ENCODE measurements at places on chromosomes 7 and 10. TPM values are rescaled to one million over a fixed set of nuclear protein-coding genes. Genes with fewer than 3 reads are reported as not detected.

GRCh38 chr10:51377932-51378599 lies 303.8 kb downstream of the PRKG1 start:
- H3K36me3 ChIP-seq: no peaks in the 10 kb centered on the region
- no peaks in the 10 kb centered on the region for H3K27me3 ChIP-seq
- no peak overlapping the region for H3K27ac ChIP-seq
- no peak for DNase-seq
- H3K4me1 ChIP-seq: no peaks in the 10 kb centered on the region
- H3K4me3 ChIP-seq: no peak overlapping the region

DNA sequence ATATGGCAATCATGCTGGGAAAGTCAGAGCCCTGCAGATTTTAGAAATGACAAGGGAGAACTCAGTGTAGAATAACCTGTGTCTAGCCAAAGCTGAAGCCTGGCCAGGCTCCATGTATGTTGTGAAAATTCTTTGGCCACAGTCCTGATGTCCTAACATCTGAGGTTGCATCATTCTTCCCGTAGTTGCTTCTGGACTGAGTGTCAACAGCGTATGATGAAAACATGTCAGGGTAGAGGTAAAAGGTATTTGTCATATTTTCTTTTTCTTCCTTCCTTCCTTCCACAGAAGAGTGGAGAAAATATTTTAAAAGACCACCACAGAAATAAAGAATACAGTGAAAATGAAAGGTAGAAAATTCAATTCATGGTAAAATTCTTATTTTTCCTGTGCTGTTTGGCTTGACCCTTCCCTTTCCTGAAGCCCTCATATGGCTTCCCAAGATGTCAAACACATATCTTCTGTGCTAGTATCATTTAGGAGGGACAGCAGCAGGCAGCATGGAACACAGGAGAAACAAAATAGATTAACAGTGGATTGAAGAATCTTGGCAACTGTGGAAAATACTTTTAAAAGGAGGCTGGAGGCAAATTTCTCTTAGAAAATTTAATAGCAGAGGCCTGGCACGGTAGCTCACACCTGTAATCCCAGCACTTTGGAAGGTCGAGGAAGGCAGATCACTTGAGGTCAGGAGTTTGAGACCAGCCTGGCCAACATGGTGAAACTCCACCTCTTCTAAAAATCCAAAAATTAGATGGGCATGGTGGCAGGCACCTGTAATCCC lies 18.9 kb upstream of the NRBF2 start:
- no peak for DNase-seq
- H3K4me3 ChIP-seq: no peak overlapping the region
- no peaks in the 10 kb centered on the region for H3K27me3 ChIP-seq

DNA sequence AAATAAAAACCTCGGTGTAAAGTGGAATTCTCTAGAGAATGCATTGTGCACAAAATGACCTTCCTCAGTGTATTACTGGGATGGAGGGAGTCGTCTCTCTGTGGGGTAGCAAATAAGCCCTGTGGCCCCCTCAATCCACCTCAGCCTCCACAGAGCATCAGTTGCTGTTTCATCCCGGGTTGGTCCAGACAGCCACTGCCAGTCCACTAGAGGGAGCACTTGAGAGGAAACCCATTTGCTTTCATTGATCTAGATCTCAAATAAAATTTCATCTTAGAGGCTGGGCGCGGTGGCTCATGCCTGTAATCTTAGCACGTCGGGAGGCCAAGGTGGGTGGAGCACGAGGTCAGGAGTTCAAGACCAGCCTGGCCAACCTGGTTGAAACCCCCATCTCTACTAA lies 1128.7 kb downstream of the CNTNAP2 start:
- H3K27me3 ChIP-seq: no peaks in the 10 kb centered on the region
- H3K27ac ChIP-seq: no peak overlapping the region
- DNase-seq: peak; percentile 72
- no peaks in the 10 kb centered on the region for H3K4me1 ChIP-seq
- no peak overlapping the region for H3K4me3 ChIP-seq

- H3K4me3 ChIP-seq: no peak overlapping the region
- H3K36me3 ChIP-seq: no peaks in the 10 kb centered on the region
- no peaks in the 10 kb centered on the region for H3K27me3 ChIP-seq
- H3K4me1 ChIP-seq: no peaks in the 10 kb centered on the region
- H3K27ac ChIP-seq: no peak overlapping the region
- no peak for DNase-seq
Measured at GRCh38 chr7:99648843-99649242, 31.0 kb downstream of the CYP3A5 start.

- no peak overlapping the region for H3K4me3 ChIP-seq
- no peaks in the 10 kb centered on the region for H3K36me3 ChIP-seq
- no peak for DNase-seq
- H3K27ac ChIP-seq: no peak overlapping the region
- H3K27me3 ChIP-seq: no peaks in the 10 kb centered on the region
Measured at GRCh38 chr7:43037531-43037930, 74.9 kb upstream of the HECW1 start.

- no peaks in the 10 kb centered on the region for H3K36me3 ChIP-seq
- no peak for DNase-seq
- peaks cover 10% of the 10 kb centered on the region for H3K4me1 ChIP-seq
Measured at GRCh38 chr7:27098578-27099451, 3.0 kb upstream of the HOXA1 start.

DNA sequence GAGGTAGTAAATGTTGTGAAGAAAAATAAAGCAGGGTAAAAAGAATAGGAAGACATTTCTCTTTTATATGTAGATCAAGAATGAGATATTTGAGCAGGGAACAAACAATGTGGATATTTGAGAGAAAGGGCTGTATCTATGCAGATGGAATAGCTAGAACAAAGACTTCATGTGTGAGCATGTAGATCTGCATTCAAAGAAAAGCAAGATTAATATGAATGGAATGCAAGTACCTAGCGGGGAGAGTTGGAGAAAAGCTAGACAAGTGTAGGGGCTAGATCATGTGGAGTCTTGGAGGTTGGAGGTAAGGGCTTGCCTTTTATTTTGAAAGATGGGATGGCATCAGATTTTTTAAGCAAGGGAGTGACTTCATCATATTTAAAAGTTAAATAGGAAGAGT lies 27.1 kb downstream of the SHOC2 start:
- no peak overlapping the region for H3K27ac ChIP-seq
- no peaks in the 10 kb centered on the region for H3K36me3 ChIP-seq
- no peak overlapping the region for H3K4me3 ChIP-seq
- no peaks in the 10 kb centered on the region for H3K4me1 ChIP-seq
- no peak for DNase-seq

GRCh38 chr10:52280051-52280450 lies 34.0 kb upstream of the DKK1 start:
- H3K27me3 ChIP-seq: no peaks in the 10 kb centered on the region
- no peaks in the 10 kb centered on the region for H3K4me1 ChIP-seq
- no peak for DNase-seq
- H3K4me3 ChIP-seq: no peak overlapping the region
- no peak overlapping the region for H3K27ac ChIP-seq

GRCh38 chr10:34727595-34728033 lies 87.5 kb downstream of the PARD3 start:
- H3K4me1 ChIP-seq: peaks cover 59% of the 10 kb centered on the region
- H3K4me3 ChIP-seq: no peak overlapping the region
- peak; percentile 86 for DNase-seq
- H3K27ac ChIP-seq: peak overlapping the region; percentile 7

DNA sequence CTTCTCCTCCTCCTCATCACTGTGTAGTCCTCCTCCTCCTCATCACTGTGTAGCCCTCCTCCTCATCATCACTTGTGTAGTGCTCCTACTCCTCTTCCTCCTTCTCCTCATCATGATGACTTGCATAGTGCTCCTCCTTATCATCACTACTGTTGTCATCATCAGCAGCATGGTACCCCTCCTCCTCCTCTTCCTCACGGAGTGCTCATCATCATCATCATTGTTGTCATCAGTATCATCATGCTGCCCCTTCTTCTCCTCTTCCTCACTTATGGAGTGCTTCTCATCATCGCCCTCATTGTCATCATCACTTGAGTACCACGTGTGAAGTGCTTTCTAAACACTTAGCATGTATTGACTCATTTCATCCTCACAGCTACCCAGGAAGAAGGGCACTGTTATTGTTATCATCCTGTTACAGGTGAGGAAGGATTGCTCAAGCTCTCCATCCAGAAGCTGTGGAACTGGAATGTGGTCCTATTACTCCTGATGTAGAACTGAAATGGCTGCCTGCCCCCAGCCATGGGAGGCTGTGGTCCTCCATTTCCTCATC lies 122.8 kb upstream of the SHH start:
- no peak for DNase-seq
- H3K4me3 ChIP-seq: no peak overlapping the region
- no peaks in the 10 kb centered on the region for H3K4me1 ChIP-seq
- no peaks in the 10 kb centered on the region for H3K36me3 ChIP-seq
- no peaks in the 10 kb centered on the region for H3K27me3 ChIP-seq

DNA sequence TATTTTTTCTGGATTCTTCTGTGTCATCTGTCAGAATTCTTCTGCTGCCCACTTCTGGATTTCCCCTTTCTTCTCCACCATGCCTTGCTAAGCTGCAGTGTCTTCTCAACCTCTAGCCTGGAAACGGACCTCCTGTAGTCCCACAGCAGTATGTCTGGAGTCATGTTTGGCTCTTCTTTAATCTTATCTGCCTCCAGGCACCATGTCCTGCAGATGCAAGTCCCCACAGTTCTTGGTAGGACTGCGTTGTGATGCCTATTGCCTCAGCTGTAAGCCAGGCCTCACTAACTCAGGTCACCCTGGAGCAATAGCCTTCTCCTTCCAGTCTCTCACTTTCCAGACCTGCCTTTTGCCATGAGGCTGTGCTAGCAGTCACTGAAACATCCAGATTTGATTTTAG lies 268.3 kb downstream of the POM121L12 start:
- no peaks in the 10 kb centered on the region for H3K36me3 ChIP-seq
- no peak for DNase-seq
- no peaks in the 10 kb centered on the region for H3K4me1 ChIP-seq
- no peak overlapping the region for H3K4me3 ChIP-seq
- no peak overlapping the region for H3K27ac ChIP-seq

- H3K27ac ChIP-seq: peak overlapping the region; percentile 99
- H3K4me3 ChIP-seq: peak overlapping the region; percentile 82
- no peaks in the 10 kb centered on the region for H3K27me3 ChIP-seq
- peak; percentile 74 for DNase-seq
Measured at GRCh38 chr10:26860102-26860442, 686 bp downstream of the ABI1 start.

- H3K27me3 ChIP-seq: no peaks in the 10 kb centered on the region
- H3K4me1 ChIP-seq: peaks cover 16% of the 10 kb centered on the region
- no peaks in the 10 kb centered on the region for H3K36me3 ChIP-seq
Measured at GRCh38 chr10:72784551-72785351, 92.8 kb downstream of the MCU start.

The CABCOCO1 gene
- not detected for total RNA-seq

The NEBL gene
- total RNA-seq: 55.2 TPM

All from Caco-2 (cell line).